ENCODE measurements at places on chromosomes 16 and 17.

DNA sequence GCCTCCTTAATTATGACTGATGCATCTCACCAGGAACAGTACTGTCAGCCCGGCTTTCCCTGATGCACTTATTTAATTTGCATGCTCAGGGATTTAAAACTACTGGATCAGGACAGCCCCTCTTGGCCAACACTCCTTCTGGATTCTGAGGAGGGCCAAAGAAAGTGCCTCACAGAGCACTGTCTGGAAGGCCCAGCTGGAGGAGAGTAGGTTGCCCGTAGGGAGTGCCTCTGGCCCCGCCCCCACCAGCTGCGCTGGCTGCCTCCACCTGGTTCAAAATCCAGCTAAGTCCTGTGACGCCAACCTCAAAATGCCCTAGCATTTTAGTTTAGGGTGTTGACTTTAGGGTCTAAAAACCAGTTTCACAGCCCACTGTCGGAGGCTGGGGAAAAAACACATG, 49.4 kb upstream of the SREBF1 start:
- no peak for DNase-seq

DNA sequence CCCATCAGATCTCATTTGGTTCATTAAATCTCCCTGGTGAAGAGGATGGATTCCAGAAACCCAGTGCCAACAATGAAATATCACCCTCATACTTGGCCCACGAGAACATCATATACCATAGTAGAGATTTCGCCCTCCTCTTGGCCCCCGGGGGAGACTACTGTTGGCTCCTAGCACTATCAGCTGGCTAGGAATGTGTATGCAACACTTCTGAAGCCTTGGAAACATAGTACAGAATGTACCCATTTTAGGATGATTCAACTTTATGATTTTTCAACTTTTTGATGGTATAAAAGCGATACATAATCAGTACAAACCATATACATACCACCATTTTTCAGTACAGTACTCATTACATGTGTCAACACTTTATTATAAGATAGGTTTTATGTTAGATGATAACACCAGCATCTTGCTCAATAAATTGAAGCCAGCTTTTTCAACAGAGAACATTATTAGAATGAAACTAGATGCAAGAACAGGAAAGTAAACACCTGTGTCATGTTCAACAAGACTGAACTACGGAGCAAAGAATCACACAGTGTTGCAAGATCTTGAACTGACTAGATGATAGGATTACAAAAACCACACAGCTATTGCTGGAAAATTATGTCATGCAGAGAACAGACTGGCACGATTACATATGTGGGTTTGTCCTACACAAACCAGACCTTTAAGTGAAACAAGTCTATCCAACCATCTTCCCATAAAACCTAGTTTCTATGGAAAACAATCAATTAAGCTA, 17.2 kb downstream of the RSL1D1 start:
- no peak for DNase-seq

DNA sequence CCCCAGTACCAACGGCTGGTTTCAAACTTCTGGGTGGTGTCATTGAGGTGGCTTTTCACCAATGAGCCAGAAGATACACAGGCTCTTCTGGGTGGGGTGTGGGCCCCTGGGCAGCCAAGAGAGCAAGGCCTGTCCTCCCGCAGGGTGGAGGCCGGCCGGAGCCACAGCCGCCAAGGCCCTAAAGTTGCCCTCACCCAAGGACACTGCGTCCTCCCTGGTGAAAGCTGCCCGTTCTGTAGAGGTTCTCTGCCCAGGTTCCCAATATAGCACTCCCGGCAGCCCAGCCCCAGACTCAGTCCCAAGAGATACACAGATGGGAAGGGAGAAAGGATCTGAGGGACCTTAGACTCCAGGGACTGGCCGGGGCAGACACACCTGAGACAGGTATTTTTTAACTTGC, 10.7 kb upstream of the CACNG1 start:
- DNase-seq, result no peak

GRCh38 chr17:15086776-15087295, 178.3 kb downstream of the PMP22 start:
- DNase-seq, result no peak

GRCh38 chr17:67994817-67995569, 1.3 kb downstream of the C17orf58 start:
- DNase-seq, result no peak

DNA sequence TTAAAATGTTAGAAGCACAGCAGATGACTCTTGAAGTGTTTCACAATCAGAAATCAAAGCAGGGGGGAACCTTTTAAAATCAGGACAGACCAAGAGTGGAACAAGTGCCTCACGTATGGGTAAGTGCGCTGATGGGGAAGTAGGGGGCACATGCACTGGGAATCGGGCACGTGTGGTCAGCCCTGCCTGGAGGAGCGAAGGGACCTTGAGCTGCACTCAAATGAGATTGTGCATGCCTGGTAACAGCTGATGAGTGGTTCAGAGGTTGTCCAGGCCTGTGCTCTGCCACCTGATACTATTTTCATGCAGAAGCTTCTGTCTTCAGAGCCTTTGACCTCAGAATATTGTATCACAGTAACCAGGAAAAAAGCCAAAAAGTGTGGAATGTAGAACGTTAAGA, 13.7 kb upstream of the XYLT2 start:
- DNase-seq, result no peak

DNA sequence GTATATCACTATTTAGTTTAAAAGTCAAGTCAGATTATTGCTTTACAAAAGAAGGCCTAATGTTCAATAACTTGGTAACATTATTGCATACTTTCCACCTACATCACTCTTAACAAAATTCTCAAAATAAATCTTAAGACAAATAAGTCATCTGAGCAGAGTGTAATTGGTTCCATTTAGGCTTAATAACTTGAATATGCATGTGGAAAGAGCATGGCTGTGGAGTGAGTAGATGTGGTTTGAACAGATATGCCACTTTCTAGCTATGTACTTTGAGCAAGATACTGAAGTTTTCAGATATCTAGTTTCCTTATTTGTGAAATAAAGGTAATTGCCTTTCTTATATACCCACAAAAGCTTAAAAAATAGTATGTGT, 6.7 kb upstream of the EVI2A start:
- no peak for DNase-seq

GRCh38 chr16:61050547-61050946, 985.7 kb downstream of the CDH8 start:
- no peak for DNase-seq

DNA sequence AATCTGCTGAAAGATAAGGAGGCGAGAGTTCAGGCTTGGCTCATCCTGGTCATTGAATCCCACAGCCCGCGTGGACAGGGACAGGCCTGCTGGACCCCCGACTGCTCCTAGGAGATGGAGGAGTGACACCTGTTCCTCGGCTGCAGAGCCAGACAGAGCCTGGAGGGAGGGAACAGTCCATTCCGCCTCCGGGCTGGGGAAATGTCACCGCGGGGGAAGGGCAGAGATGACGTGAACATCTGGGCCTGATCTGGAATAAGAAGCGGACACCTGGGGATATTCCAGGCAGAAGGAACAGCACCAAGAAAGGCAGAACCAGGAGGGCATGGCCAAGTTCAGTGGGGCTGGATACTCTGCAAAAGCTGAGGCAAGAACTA, 1.5 kb downstream of the ZNF747 start:
- DNase-seq, result no peak

DNA sequence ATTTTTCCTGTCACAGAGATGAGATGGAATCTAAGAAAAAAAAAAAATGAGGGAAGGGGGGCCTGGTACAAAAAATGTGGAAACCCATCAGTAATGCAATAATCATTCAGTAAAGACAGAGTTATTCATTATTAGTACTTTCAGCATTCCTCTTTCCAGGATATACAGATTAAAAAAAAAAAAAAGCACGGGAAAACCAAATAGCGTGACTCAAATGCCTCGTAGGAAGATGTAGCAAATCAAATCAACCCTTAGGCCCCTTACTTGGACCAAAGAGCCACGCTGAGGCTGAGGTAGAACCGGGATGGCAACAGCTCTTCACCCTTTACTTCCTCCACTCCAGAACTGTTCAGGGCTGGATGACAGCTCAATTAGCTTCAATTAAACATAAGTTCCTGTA, 52.5 kb downstream of the SMG6 start:
- DNase-seq, result no peak

- DNase-seq, result no peak
These were observed 868 bp downstream of the CCDC154 start for GRCh38 chr16:1443403-1443973.

GRCh38 chr16:82192665-82193064, 22.6 kb upstream of the MPHOSPH6 start:
- peak; percentile 15 for DNase-seq

- DNase-seq, result no peak
These were observed 112.3 kb upstream of the PMFBP1 start for GRCh38 chr16:72284042-72284789.

DNA sequence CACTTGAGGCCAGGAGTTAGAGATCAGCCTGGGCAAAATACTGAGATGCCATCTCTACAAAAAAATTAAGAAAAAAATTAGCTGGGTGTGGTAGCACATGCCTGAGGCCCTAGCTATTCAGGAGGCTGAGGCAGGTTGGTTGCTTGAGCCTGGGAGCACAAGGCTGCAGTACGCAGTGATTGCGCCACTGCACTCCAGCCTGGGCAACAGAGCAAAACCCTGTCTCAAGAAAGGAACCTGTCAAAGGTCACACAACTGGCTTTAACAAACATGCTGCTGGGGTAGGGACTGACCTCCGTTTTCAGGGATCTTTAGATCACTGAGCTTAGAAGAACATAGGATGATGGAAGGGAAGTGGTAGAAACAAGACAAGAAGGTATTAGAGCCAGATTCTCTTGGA, 95.0 kb downstream of the IRX3 start:
- DNase-seq, result no peak

DNA sequence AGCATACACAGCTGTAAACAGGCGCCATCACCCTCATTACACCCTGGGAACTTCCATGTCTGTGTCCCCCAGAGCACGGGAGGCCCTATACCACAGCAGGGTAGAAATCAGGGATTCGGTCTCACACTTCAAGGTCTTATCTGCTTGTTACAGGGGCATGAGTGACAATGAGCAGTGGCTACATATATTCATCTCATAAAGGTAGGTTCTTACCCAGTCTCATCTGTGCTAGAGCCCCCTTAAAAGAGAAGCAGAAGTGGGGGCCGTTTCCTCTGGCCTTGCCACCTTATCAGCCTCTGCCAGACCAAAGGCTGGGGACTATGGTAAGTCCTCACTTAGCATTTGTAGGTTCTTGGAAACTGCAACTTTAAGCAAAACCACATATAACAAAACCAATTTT, 46.5 kb downstream of the IRX5 start:
- no peak for DNase-seq

- DNase-seq, result peak; percentile 50
These were observed at the start of gene P2RX1 for GRCh38 chr17:3915995-3916696. Gene P2RX1 (minus strand): TSS chr17:3916465. CDS start chr17:3916225, 240 bp downstream.

- DNase-seq, result no peak
These were observed 1.9 kb downstream of the CDH13 start for GRCh38 chr16:82628711-82629110.

DNA sequence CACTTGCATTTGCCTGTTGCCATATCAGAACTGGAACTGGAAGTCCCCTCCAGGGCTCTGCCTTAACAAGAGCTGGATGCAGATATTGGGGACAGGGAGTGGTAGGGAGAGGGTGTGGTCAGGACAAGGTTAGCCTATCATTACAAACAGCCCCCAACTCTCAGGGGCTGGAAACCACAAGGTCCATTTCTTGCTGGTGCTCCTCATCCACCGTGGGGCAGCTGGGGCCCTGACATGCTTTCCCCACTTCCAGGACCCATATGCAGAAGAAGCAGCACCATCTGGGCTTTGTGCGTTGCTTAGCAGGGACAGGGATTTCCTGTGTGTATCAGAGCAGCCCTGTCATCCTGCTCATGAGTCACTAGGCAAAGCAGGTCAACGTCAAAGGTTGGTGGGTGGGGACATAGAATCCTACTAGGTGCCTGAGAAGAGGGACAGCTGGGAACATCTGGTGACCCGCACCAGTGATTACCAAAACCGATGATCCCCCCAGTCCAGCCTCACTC, 26.9 kb downstream of the RGS9 start:
- DNase-seq, result peak; percentile 49

DNA sequence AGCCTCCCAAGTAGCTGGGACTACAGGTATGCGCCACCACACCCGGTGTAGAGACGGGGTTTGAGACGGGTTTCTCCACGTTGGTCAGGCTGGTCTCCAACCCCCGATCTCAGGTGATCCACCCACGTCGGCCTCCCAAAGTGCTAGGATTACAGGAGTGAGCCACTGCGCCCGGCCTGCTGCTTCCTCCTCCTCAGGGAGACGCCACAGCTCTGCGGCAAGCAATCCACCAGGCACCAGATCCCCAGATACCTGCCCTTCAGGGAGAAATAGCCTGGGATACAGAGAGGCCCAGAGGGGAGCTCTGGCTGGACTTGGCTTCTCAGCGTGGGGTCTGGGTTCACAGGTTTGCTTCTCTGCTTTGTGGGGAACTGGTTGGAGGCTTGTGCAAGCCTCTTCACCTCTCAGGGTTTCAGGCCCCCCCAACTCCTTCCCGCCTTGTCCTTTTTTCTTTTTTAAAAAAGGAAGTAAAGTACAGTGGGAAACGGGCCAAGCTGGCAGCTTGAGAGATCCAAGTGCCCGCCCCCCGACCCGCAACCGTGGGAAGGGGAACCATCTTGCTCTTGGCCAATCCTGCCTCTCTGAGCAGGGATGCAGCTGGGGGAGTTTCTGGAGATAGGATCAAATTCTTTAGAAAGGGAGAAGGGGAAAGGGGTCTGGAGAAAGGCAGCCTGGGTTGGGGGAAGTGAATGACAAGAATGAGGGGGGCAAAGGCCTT, 2.6 kb upstream of the SPHK1 start:
- no peak for DNase-seq

GRCh38 chr16:2775765-2776499, 1.1 kb downstream of the ELOB start:
- no peak for DNase-seq

- DNase-seq, result no peak
These were observed 2.5 kb downstream of the CARHSP1 start for GRCh38 chr16:8866118-8866883.

DNA sequence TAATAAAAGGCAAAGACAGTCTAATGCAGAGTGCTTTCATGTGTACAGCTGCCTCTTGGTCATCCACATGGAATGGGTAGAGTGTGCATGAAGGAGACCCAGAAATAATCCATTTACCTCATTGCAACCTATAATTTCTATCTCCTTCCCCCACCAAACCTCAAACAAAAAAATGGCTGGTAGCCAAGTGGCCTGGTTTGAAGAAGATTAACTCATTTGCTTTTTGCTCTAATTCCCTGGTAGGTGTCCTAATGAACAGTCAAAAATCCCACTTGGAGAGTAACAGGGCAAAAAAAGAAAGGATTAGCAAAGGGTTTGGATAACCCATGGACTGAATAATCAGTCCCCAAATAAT, 13.0 kb upstream of the LYRM9 start:
- DNase-seq, result no peak

- no peak for DNase-seq
These were observed 25.4 kb upstream of the ARHGAP23 start for GRCh38 chr17:38402897-38403296.

- DNase-seq, result no peak
These were observed 186.4 kb upstream of the CDH13 start for GRCh38 chr16:82440336-82440735.

Measured in CD4-positive, alpha-beta T cell treated with Interleukin-12 subunit alpha and Interleukin-12 subunit beta, for 1 hour (primary cell).